ENCODE measurements at places on chromosomes 11 and 22. TPM values are rescaled to one million over a fixed set of nuclear protein-coding genes. Genes with fewer than 3 reads are reported as not detected.
A peak's percentile ranks its signal among the peaks of the same experiment; 100 is the strongest.

DNA sequence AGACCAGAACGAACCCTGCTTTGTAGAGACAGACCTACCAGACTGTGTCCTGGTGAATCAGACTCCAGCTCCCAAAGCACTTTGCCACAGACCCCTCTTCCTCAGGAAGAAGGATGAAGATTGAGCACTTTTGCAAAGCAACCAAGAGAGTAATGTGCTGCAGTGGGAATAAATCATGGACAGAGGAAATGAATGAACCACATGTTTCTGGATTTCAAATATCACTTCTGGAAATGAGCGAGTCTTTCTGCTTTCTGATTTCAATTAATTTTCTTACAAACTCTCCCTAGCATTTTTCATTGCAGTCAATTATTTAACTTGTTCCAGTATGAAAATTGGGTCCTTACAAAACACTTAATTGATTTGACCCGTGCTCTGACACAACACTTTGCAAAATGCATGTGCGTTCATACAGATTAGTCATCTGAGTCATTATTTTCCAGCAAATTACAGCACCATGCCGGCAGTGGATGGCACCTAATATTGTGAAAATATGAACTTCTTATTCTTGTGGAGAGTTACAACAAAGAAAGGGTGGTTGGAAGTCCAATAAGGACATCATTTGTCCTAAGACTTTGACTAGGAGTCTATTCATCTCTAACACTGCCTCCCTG, 315.9 kb upstream of the CCDC90B start:
- DNase-seq, result no peak

- no peak for DNase-seq
These were observed 1272.8 kb downstream of the LRRC4C start for GRCh38 chr11:40186437-40187263.

TTLL12 gene
- 90.1 TPM for total RNA-seq

DNA sequence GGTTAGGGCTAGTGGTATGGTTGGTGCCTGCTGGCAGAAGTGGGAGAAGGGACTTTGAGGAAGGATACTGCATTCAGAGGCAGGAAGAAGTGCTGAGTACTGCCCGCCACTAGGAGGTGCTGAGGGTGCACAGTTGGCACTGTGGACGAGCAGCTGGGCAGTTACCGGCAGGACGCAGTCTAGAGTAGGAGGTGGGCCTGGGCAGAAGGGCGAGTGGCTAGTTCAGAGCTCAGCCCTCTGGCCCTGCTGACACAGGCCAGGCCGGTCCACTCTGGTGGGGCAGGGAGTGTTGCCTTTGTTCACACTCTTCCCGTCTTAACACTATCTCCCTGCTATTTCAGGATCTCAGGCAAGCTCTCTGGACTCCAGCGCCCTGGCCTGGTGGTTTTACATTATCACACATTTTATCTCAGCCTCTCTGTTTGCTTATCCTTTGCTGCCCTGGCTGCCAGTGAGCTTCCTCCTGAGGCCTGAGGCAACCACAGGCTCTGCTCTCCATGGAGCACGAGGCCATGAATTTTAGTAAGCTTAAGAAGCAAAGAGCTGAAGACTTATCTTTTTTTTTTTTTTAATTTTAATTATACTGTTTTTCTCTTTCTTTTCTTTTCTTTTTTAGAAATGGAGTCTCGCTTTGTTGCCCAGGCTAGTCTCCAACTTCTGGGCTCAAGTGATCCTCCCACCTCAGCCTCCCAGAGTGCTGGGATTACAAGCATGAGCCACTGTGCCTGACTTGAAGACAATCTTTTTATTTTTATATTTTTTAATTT, 26.9 kb downstream of the SNAP29 start:
- DNase-seq, result peak; percentile 90

DNA sequence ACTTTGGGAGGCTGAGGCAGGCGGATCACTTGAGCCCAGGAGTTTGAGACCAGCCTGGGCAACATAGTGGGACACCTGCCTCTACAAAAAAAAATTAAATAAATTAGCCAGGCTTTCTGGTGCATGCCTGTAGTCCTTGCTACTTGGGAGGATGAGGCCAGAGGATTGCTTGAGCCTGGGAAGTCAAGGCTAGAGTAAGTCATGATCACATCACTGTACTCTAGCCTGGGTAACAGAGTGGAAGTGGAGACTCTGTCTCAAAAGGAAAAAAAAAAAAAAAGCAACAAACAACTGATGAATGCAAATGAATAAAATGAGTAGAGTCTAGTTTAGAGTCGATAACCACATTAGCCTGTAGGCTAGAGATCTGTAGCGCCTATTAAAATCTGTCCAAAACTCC, 3.9 kb upstream of the BCL2L13 start:
- no peak for DNase-seq

GRCh38 chr11:33575311-33575710, 125.3 kb downstream of the C11orf91 start:
- DNase-seq, result no peak

TENM4 gene
- 1.6 TPM for total RNA-seq

DNA sequence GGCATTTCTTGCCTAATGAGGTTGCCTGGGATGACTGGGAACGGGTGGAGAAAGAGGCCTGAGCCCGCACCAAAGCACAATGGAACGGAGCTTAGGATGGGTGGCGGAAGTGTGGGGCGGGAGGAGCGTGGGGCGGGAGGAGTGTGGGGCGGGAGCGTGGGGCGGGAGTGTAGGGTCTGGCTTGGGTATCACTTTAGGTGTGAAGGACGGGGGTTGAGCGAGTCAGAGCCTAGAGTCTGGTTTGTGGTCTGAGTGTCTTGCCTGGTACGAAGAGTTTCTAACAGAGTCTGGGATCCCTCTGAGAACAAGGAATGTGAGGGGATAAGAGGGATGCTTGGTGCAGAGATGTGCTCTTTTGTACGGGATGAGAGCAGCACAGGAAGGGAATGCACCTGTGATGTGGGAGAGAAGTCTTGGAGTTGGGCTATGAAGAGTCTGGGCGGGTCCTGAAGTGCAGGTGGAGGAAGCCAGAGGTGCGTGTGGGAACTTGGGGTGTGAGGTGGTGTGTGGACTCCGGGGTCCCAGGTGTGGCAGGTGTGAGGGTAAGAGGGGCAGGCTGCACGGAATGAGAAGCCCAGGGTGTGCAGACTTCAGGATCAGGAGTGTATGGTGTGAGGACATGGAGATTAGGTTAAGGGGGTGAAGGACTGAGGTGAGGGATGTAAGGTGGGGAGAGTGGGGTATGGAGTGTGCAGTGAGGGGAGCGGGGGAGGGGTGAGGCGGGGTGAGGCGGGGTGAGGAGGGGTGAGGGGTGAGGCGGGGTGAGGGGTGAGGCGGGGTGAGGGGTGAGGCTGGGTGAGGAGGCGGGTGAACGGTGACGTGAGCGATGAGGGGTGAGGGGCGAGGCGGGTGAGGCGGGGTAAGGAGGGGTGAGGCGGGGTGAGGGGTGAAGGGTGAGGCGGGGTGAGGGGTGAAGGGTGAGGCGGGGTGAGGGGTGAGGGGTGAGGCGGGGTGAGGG, 1.0 kb downstream of the SYCE3 start:
- DNase-seq, result no peak

- no peak for DNase-seq
These were observed 138.4 kb downstream of the FAT3 start for GRCh38 chr11:92362989-92363388.

GRCh38 chr22:29146091-29146560, 59.6 kb upstream of the EMID1 start:
- DNase-seq, result peak; percentile 8

- DNase-seq, result no peak
These were observed 14.5 kb upstream of the HSPA8 start for GRCh38 chr11:123076484-123076883.

DNA sequence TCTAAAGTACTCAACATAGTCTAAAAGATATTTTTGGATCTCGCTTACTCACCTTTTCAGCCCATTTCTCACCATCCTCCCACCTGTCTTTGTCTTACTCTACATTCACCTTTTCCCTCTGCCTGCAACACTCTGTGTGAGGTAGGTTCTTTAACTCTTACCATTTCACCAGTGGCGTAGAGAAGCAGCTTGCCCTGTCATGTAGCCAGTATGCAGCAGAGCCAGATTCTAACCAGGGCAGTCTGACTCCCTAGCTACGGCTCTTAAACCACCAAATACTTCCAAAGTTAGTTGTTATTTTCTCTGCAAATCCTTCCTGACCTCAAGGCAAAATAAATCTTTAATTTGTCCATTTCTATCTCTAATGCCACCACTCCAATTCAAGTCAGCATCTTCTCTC, 7.5 kb downstream of the ALG8 start:
- no peak for DNase-seq

DNA sequence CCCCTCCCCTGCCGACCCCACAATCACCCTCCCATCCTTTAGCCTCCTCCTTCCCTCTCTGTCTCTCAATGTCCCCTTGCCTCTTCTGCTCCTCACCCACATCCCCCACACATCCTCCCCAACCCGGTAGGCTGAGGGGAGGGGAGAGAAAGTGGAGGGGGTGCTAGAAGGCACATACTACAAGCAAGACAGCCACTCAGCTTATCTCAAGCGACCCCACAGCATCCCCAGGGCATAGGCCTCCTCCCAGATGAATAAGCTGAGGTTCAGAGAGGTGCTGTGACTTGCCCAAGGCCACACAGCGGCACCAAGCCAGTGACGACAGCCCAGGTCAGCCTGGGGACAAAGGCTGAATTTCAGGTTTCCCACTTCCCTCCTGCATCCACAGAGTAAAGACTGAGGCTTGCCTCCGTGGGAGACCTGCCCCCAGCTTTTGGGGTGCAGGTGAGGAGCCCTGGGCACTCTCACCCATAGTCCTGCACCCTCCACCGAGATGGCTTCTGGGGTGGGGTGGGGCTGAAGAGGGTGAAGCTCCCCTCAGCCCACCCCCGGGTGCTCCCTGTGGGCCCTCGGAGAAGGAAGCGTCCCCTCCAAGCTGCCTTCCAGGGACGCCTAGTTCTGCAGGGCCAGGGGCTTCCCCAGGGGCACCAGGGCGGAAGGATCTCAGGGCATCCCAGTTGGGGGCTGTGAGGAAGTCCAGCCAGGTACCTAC, 511 bp downstream of the RAC2 start:
- peak; percentile 43 for DNase-seq

- no peak for DNase-seq
These were observed 369.5 kb downstream of the AASDHPPT start for GRCh38 chr11:106446955-106447354.

DNA sequence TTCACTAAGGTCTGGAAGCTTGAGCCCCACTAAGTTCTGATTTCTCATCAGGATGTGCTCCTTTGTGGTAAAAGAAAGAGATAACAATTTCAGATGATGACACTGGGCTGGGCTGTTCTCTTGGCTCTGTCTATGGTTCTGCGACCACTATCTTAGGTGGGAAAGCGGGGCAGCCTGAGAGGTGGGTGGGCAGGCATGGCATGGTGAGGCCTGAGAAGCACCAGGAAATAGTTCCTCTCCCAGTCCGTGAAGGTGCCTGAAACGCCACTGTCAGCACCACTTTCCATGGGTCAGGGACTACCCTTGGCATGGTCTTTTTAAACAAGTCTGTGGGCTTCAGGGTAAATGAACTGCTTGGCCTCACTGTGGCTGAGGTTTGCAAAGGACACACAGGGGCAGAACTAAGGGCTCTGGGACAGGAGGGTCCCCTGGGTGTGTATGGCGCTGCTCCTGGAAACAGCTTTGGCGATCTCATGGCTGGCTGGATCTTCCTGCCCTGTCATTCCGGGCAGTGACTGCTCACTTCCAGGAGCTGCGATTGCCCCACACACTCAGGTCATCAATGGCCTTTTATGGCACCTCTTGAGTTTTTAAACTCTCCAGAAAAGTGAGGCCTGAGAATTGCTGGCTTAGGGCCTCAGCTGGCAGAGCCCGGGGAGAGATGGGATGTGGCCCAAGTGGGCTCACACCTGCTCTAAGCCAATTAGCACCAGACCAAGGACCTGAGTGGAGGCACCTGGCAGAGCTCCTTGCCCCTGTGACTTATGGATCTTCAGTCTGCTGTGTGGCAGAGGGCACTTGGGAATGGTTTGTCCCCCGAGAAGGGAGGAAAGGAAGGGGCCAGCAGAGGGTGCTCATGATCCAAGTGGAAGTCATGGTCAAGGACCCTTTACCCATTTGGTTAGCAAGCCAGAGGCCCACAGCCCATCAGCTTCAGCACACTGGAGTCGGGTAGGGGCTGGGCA, 55.6 kb upstream of the LYVE1 start:
- no peak for DNase-seq

SULT4A1 gene
- total RNA-seq, result 0.34 TPM

TBC1D10A gene
- 41.4 TPM for total RNA-seq

DNA sequence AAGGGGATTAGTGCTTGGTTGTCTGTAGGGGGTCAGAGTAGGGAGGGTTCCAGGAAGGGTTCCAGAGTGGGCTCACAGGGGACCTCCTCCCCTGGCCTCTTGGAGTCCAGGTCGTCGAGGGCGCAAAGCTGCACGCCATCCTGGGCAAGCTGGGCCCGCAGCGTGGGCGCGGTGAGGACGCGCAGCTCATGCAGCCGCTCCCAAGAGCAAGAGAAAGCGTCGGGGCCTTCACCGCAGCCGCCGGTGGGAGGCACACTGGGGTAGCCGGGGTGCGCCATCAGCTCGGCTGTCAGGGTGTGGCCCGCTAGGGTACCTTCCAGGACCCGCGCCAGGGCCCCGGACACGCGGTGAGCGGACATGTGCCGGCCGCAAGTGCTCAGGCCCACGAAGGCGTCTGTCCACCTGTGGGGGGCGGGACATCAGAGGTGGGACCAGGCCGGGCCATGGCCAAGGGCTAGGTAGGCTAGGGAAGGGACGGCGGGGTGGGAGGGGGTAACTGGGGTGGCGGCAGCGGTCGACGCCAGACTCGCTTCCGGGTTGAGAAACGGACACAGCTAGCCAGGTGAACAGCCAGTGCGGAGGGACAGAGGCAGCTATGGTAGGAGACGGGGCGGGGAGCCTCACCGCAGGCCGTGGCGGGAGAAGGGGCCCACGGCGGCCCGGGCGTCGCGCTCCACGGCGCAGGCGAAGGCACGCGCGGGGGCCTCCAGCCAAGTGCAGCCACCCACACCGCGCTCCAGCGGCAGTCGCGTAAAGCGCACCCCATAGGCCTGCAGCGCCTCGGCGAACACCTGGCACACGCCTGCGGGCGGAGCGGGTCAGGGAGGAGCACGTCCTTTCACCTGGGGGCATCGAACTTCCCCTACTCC, 1.2 kb downstream of the YDJC start:
- DNase-seq, result peak; percentile 53

DNA sequence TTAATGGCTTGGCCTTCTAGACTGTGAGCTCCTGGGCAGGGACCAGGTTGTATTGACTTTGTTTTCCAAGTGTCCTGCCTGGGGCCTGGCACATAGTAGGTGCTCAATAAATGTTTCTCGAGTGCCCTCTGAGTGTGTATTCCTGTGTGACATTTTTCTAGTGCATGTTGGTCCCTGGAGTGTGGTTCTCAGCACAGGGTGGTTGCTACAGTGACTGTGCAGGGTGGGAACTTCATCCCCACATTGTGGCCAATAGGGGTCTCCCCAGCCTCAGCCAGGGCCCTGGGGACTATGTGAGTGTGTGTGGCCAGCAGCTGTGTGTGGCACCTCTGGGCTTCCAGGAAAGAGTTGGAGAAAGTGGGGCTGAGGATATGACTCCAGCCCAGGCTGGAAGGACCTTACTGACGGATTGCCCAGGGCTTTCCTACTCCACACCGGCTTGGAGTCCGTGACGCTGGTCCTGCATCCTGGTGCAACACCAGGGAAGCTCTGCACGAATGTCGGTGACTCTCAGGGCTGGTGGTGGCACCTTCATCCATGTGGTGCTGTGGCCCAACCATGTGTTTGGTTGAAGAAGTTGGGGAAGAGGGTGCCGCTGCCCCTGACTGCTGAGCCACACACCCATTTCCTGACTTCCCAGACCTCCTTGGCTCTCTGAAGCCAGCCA, 9.0 kb upstream of the MARK2 start:
- DNase-seq, result no peak

KCNQ1 gene
- 15.5 TPM for total RNA-seq

- peak; percentile 84 for DNase-seq
These were observed 9.0 kb upstream of the AGBL2 start for GRCh38 chr11:47724041-47724729.
